ACHN (cell line): ENCODE measurements at places on chromosomes 13 and 19.

GRCh38 chr13:39401046-39401705, 201.8 kb downstream of the LHFPL6 start:
- no peak for DNase-seq

- DNase-seq: peak; percentile 92
Observed at GRCh38 chr19:47598407-47599349, 10.3 kb upstream of the BICRA start.

GRCh38 chr19:8831373-8831772, 731 bp downstream of the ZNF558 start:
- DNase-seq: no peak

DNA sequence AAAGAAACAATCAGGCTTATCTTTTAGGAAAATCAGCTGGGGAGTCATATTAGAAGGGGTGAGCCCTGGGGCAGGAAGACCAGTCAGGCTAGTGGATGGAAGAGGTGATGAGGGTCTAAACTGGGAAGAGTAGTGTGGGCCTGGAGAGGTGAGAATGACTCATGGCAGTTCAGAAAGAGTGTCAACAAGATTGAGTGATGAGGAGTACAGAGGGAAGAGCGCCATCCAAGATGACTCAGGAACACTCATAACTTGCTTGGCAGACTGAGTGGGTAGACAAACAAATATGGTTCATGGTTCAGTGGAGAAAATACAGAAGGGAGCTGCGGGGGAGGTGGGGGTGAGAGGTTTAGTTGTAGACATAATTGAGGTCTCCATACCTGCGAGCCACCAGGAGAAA, 17.3 kb upstream of the CLDN10 start:
- peak; percentile 74 for DNase-seq

DNA sequence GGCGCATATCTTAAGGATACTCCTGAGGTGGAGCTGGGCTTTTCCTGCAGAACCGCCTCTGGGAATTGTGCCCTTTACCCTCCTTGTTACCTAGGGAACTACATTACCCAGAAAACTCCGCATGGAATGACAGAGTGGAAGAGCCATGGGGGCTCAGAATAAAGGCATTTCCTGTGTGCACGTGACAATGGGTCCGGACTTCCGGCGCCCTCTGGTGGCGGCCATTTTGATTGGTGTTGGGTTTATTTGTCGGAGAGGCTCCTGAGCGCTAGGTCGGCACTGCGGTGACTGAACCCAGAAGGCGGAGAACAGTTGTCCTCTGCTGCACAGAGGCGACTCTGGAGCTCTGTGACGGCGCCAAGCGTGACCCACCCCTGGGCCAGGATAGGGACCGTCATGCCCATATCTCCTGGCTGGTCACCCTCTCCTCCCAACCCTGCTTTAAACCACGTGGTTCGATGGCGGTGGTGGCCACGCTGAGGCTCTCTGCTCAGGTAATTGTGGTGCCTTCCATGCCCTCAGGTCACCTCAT, at the start of gene ZNF587B:
TSS of gene ZNF587B (plus strand) at position 229 of the 532 bp plus-strand sequence. CDS start at position 459, 230 bp downstream.
- DNase-seq: peak; percentile 5

DNA sequence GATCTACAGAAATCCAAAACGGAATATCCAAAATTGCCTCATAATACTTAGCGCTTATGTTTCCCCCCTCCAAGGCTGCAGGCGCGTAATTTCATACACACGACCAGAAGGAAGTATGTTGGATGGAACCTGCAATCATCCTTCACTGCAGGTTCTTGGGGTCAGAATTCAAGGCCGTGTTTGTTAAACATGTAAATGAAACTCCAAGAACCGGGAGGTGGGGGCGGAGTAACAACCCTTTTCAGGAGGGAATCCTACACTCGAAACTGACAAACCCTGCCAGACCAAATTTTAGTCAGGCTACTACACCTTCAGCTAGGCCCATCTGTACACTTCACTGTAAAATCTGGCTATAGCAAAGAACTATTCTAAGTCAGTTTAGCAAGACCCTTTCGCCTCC, 1.3 kb downstream of the ZNF607 start:
- DNase-seq: no peak

GRCh38 chr19:51766461-51766860, 5.5 kb downstream of the FPR2 start:
- no peak for DNase-seq

- DNase-seq: no peak
Observed at GRCh38 chr13:83372786-83373185, 509.5 kb downstream of the SLITRK1 start.

DNA sequence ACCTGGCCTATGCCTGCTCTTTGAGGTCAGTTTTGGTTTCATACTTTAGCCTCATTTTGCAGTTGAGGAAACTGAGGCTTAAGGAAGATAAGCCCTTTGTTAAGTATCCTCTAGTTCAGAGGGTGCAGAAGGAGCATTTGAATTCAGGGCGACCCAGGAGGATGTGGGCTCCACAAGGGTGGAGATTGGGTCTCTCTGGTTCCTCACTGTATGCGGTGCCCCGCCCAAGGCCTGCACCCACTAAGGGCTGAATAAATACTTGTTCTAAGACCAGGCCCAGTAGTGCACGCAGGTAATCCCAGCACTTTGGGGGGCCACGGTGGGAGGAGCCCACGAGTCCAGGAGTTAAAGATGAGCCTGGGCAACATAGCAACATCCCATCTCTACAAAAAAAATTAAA, 768 bp upstream of the SLC44A2 start:
- DNase-seq: no peak

GRCh38 chr13:23025864-23026608, 154.7 kb upstream of the SGCG start:
- no peak for DNase-seq

DNA sequence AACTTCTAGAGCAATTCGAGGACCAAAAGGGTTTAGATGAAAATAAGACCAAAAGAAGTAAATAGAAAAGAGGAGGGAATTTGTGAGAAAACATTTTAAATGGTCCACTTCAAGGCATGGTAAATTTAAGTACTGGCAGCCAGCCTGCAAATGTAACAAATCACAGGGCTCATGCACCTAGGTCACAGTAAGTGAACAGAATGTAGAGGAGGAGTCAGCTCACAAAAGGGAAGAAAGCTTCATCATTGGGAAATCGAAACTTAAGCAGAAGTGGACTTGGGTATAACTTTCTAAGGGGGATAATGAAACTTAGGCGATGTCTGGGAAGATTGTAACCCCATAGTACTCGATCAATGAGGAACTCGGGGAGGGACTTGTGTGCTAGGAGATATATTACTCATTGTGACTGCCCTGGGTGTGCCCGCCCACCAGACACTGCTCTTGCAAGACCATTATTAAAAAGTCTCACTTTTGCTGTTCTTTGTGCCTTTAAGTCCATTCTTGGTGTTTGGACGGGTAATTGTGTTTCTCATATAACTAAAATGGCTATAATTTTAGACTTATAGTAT, 1053.6 kb upstream of the MIR17HG start:
- no peak for DNase-seq

- no peak for DNase-seq
Observed at GRCh38 chr13:72004784-72005374, 137.9 kb upstream of the DACH1 start.

- no peak for DNase-seq
Observed at GRCh38 chr13:42114912-42115311, 66.5 kb downstream of the DGKH start.

- no peak for DNase-seq
Observed at GRCh38 chr19:44646049-44646416, 2.3 kb downstream of the PVR start.

- DNase-seq: no peak
Observed at GRCh38 chr13:39538816-39539790, 63.9 kb downstream of the LHFPL6 start.

DNA sequence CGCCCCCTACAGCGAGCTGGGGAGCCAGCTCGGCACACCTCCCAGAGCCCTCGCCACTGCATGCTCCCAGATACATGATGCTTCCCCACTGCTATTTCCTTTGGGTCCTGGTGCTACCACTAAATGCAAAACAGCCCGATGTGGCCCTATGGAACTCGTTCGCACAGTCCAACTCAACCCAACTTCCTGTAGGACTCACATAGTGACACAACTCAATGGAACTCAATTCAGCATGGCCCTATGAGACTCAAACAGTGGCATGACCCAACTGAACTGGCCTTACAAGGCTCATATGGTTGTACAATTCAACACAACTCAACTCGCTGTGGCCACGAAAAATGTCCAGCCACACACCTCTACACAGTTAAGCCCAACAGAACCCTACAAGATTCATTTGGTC, 3.5 kb downstream of the KCNA7 start:
- DNase-seq: no peak

DNA sequence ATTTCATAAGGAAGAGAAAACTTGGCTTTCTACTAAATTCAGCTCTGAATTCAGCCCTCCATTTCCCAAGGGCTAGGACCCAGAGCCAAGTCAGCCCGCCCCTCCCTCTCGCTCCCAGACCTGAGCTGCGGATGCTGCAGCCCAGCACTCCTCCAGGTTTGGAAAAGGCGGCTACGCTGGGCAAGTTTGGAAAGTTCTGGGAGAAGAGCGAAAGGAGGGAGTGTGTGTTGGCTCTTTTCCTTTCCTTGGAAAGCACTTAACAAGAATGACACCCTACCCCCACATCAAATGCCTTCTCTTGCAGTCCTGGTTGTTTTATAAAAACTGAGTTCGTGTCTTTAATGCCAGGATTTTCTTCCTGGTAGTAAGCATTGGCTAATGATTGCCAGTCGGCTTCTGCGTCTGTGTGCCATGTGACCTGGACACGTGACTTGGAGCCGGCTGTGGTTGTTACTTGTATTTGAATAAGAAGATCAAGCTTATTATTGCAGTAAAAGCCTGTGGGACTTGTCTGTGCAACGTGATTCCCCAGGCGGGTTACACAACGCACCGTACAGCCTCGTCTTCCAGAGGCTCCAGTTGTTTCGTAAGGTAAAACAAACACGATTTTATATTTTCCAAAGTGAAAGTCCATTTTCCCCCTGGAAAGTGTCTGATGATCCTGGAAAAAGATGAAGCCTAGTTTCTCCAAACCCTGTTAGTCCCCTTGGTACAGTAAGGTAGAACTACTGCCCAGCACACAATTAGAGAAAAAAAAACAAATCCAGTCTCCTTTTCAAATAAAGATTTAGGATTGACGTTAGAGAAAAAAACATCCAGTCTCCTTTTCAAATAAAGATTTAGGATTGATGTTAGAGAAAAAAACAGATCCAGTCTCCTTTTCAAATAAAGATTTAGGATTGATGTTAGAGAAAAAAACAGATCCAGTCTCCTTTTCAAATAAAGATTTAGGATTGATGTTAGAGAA, 26.8 kb upstream of the UBE2L5 start:
- DNase-seq: peak; percentile 84

DNA sequence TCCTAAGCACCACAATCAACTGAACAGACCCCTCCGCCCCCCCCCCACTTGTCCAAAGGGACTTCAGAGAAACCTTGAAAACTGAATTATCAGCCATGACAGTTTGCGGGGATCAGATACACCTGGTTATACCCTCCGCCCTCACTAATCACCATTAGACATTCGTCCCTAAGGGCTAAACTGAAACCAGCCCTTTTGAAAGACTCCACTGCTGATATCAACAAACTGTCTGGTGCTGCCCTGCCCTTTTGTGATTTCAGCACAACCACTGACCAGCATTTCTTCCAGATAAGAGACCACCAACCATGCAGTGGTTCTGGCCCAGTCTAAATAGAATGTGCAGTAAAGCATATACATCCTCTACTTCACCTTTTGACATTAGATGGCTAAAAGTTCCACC, 1422.9 kb downstream of the EFNB2 start:
- DNase-seq: no peak

- peak; percentile 14 for DNase-seq
Observed at GRCh38 chr19:45442778-45443461, 19.2 kb upstream of the ERCC1 start.

DNA sequence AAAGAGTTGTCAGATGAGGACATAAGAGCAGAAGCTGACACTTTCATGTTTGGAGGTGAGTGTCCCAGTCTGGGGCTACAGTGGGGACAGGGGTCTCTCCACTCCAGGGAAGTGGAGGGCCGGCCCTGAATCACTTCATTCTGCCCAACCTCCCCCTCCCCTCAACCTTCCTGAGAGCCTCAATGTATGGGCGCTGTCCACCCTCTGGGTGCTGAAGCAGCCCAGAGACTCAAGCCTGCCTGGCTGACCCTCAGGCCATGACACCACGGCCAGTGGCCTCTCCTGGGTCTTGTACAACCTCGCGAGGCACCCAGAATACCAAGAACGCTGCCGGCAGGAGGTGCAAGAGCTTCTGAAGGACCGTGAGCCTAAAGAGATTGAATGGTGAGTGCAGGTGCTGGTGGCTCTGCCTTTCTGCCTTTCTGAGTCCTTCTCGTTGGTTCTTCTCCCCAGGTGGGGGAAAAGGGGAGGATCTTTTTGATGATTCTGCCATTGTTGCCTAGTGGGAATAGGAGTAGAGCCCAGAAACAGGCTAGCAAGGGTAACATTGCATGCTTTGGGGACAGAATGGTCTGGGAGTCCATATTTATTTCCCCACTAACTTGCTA, 8.8 kb downstream of the CYP4F8 start:
- peak; percentile 18 for DNase-seq

GRCh38 chr13:28641600-28641926, 17.4 kb upstream of the POMP start:
- no peak for DNase-seq

- peak; percentile 62 for DNase-seq
Observed at GRCh38 chr19:15379999-15380647, 536 bp upstream of the AKAP8 start.

DNA sequence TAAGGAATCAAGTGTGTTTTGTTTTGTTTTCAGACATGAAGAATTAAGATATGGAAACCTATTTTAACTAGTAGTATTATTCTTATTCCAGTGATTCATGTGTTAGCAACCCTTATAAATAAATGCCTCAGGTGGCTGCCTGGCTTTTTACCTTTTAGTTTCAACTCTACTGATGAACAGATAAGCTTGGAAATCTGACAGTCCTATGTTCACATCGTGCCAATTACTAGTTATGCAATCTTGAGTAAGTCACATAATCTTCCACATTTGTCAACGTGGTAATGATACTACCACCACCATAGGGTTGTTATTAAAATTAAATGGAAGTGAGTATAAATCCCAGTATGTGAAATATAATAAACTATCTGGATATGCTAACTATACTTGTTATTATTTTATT, 64.3 kb downstream of the TBC1D4 start:
- DNase-seq: no peak

GRCh38 chr13:78719367-78719766, 60.4 kb upstream of the OBI1 start:
- no peak for DNase-seq

DNA sequence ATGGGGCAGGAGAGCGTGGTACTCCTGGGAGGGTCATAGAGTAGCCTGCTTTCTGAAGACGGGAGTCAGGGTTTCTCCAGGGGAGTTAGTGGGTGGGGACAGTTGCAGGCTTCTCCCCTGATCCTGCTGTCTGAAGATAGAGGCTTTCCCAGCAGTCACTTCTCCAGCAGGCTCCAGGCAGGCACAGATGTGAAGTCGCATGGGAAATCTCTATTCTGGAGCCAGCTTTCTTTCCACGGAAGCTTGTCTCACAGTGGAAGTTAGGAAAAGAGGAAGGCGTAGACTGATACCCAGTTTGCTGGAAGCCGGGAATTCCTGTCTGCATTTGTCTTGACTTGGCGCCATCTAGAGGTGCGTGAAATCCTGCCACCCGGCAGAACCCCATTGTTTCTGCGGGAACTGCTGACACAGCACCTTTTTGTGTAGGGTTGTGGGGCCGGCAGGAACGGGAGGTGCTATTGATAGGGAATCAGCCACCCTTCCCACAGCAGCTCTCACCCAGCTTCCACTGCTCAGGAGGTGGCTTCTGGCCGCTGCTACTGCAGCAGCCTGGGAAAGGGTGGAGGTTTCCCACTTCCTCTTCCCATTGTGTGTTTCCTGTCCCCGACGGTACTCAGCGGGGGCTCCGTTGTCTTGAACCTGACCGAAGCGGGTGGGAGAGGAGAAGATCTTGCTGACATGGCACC, 28.5 kb upstream of the NPAS1 start:
- DNase-seq: peak; percentile 70

GRCh38 chr13:107865643-107866031, 349.7 kb downstream of the LIG4 start:
- peak; percentile 45 for DNase-seq
